ENCODE measurements at places on chromosomes 3 and 15. TPM values are rescaled to one million over a fixed set of nuclear protein-coding genes. Genes with fewer than 3 reads are reported as not detected.

PRICKLE2 gene
- 2.8 TPM for total RNA-seq

GPD1L gene
- 20.2 TPM for total RNA-seq

CALML4 gene
- total RNA-seq: 11.1 TPM

FBXW12 gene
- total RNA-seq: not detected

CCR3 gene
- not detected for total RNA-seq

ADAMTS7 gene
- 9.8 TPM for total RNA-seq

PRR23B gene
- not detected for total RNA-seq

MB21D2 gene
- total RNA-seq: 5.0 TPM

MESP1 gene
- 1.7 TPM for total RNA-seq

NAALADL2 gene
- total RNA-seq: not detected

STRA6 gene
- total RNA-seq: 69.6 TPM

CPN2 gene
- not detected for total RNA-seq

MESP2 gene
- 0.42 TPM for total RNA-seq

AGBL1 gene
- total RNA-seq: not detected

PRSS50 gene
- not detected for total RNA-seq

CCRL2 gene
- 0.17 TPM for total RNA-seq

GOLGA6L7 gene
- total RNA-seq: not detected

SIDT1 gene
- 0.63 TPM for total RNA-seq

LMAN1L gene
- total RNA-seq: not detected

IGSF10 gene
- 0.35 TPM for total RNA-seq

CPLX3 gene
- not detected for total RNA-seq

WDR53 gene
- total RNA-seq: 7.4 TPM

LRTM1 gene
- not detected for total RNA-seq

ADCY5 gene
- total RNA-seq: 0.34 TPM

TMF1 gene
- total RNA-seq: 14.0 TPM

MME gene
- not detected for total RNA-seq

EXOSC7 gene
- 48.3 TPM for total RNA-seq

COL8A1 gene
- total RNA-seq: not detected

P2RY12 gene
- not detected for total RNA-seq

CATSPER2 gene
- total RNA-seq: 0.56 TPM

HGD gene
- 22.1 TPM for total RNA-seq

CDHR4 gene
- total RNA-seq: 0.22 TPM

CELSR3 gene
- 4.4 TPM for total RNA-seq

C3orf49 gene
- not detected for total RNA-seq

STX19 gene
- not detected for total RNA-seq

FBXO40 gene
- not detected for total RNA-seq

SPINK8 gene
- not detected for total RNA-seq

PLA2G4E gene
- not detected for total RNA-seq

CCR8 gene
- total RNA-seq: not detected

GOLGA8M gene
- total RNA-seq: not detected

DPPA4 gene
- total RNA-seq: not detected

CACNA2D3 gene
- total RNA-seq: 0.09 TPM

STRC gene
- 0.17 TPM for total RNA-seq

TM4SF4 gene
- total RNA-seq: 25.7 TPM
